ENCODE measurements at places on chromosomes 1 and 21.

- DNase-seq, result peak; percentile 84
Measured at GRCh38 chr1:93681101-93681988, at the start of gene BCAR3. Gene BCAR3 (minus strand): TSS chr1:93681837. CDS start chr1:93674930, 6,907 bp downstream.

GRCh38 chr1:185971688-185972087 is 237.5 kb downstream of the HMCN1 start:
- peak; percentile 24 for DNase-seq

GRCh38 chr1:226823643-226824042 is 46.8 kb upstream of the PSEN2 start:
- no peak for DNase-seq

- DNase-seq, result peak; percentile 82
Measured at GRCh38 chr21:45570826-45571601, 28.8 kb upstream of the SLC19A1 start.

GRCh38 chr1:231601824-231602672 is 24.5 kb upstream of the DISC1 start:
- no peak for DNase-seq

GRCh38 chr1:192763756-192764155 is 45.1 kb upstream of the RGS2 start:
- DNase-seq, result peak; percentile 68

GRCh38 chr1:118012515-118013124 is 83.1 kb downstream of the WDR3 start:
- no peak for DNase-seq

DNA sequence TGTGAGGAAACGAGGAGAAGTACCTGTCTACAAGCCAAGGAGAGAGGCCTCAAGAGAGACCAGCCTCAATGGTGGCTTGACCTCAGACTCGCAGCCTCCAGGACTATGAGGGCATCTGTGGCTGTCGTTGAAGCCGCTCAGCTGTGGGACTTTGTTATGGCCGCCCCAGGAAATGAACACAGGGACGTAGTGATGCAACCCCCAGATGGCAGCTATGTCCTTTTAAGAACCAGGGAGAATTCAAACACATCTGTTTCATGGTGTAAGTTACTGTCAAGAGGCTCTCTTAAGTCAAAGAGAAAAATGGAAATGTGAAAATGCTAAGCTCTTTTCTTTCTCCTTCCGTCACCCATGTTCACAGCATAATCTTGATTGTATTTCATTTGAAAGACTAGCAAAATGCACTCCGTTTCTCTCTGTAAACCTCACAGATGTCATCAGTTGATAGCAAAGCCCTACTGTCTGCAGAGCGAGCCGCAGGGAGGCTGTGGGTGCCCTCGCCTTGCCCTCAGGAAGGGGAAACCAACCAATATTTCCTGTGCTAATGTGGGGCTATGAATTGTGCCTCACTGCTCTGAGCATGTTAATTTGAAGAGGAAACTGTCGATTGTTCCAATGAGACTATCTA is 21.3 kb downstream of the UBASH3A start:
- DNase-seq, result no peak

- no peak for DNase-seq
Measured at GRCh38 chr1:13873032-13873431, 173.0 kb downstream of the PRDM2 start.

DNA sequence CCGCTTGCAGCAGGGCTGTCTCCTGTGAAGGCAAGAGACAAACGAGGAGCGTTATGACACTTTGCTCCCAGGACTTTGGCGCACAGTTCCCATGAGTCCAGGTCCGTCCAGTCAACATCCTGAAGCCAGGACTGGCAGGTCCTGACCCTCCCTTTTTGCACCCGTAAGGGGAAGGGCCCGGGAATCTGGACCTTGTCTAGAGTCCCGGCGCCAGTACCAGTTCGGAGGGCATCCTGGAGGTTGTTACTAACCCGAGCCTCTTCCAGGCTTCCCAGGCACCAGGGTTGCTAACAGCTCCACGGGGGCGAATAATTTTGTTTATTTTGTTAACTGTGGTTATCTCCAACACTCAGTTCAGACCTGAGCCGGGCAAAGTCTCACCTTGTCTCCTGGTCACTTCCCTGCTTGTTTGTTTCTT is 682 bp upstream of the RWDD3 start:
- DNase-seq, result no peak

DNA sequence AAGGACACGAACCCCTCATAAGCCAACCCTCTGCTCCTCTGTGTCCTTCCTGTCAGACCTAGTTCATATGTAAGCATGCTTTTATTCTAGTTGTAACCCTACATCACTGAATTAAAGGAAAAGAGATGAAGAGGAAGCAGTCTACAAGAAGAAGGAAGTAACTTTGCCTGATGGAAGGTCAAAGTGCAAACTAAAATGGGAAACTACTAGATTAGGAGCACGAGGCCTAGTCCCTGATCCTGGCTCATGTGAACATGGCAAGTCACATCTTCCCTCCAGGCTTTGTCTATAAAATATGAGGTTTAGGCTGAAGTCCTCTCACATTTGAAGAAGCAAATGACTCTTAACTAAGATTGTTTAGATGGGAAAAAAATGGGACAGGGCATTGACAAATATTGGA is 13.2 kb downstream of the ZMYND12 start:
- no peak for DNase-seq

DNA sequence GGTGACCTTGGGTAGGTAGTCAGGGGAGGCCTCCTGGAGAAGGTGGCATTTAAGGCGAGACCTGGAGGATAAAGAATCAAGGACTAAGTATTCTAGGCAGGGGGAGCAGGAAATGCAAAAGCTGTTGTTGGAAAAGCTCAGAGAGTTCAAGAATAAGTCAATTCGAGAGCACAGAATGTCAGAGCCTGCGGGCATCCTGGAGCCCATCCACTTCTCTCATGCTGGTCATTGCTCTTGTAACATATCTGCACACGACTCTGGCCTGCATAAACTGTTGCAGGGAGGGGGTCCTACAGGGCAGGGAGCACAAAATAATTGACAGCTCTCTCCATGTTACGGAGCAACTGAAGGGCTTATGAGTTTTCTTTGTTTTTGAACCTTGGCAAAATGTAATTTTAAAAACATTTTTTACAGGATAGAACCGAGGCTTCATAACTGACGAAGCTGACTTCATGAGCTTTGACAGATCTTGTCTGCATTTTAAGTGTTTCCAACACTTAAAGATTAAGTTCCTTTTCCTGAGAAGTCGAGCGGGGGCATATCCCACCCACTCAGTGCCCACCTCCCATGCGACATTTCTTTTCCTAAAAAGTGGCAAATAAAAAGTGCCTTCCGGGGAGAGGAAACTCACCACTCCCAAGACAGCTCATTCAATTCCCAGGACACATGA is 4.2 kb downstream of the PLA2G5 start:
- DNase-seq, result no peak

- no peak for DNase-seq
Measured at GRCh38 chr21:43771698-43772424, 4.2 kb downstream of the CSTB start.

DNA sequence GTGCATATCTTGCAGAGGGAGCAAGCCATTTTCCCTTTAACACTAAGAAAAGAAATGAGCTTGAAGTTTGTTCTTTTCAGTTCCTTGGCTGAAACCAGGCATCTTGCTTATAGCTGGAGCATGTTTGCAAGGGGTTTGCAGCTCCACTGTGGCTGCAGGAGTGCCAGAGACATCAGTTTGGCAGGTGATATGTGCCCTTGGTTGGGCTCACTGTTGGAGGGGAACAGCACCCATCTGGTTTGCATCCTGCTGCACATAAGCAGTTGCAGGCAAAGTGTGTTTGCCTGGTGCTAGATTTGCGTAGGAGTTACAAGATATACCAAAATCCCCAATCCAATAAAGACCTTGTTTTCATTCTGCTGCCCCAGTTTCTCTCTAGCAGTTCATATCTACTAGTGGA is 47.8 kb upstream of the IKBKE start:
- DNase-seq, result no peak

GRCh38 chr1:23452011-23452411 is 27.5 kb upstream of the TCEA3 start:
- no peak for DNase-seq

GRCh38 chr1:3729594-3730542 is 22.4 kb upstream of the CCDC27 start:
- DNase-seq, result no peak

GRCh38 chr1:214854126-214854875 is 228.2 kb upstream of the KCNK2 start:
- peak; percentile 51 for DNase-seq

- DNase-seq, result no peak
Measured at GRCh38 chr21:36932161-36932816, 34.2 kb downstream of the HLCS start.

DNA sequence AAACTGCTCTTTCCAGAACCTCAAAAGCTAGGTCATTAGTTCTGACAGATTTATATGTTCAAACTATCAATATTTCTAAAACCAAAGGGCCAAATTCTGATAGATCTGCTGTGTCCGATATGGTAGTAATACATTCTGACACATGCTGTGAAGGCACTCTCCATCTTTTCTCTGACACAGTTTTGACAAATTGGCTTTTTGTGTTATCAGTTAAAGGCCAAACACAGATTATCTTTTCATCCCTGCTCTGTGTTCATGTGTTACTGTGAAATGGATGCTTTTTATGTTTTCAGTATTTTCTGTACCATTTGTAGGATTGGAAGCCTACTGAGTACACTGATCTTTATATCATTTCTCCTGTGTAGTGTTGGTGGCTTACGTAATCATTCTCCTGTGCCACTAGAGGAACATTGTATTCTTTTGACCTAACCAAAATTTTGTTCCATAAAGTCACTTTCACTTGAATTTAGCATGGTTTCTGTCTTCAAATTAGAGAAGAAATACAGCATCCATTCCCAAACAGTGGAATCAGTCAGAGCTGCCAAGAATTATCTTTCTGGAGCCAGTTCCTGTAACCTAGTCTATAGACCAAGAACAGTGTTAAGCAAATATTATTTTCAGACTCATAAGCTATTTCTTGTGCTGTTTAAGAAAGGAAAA is 137.2 kb downstream of the ADGRL2 start:
- DNase-seq, result no peak

- no peak for DNase-seq
Measured at GRCh38 chr1:67336157-67336556, 28.5 kb downstream of the IL12RB2 start.

DNA sequence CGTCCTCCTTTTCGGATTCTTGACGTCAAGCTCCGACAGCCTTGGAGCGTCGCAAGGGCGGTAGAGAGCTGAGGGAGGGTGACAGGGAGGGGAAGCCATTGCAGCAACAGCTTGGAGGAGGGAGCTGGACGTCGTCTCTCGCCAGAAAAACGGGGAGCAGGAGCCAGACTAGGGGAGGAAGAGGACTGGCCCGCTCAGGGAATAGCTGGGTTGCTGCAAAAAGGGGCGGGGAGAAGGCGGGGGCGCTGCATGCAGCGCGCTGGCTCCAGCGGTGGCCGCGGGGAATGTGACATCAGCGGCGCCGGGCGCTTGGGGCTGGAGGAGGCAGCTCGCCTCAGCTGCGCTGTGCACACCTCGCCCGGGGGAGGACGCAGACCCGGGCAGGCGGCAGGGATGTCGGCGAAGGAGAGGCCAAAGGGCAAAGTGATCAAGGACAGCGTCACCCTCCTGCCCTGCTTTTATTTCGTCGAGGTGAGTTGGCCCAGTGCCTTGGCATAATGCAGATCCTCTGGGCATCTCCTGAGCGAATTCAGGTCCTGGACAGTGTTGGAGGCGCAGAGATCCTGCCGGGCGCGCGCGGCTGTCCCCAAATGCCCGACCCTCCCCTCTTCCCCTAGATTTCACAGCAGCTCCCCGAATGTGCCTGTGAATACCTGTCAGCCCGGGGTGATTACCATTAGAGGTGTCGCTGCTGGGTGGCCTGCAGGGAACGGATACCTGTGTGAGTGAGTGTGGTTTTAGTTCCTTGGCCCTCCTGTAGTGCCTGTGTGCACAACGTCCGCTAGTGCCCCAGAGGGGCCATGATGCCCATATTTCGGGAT is at the start of gene PLPPR4:
Gene PLPPR4, plus strand, starts transcription at position 292 of the 821 bp plus-strand sequence. Its CDS starts 102 bp downstream, at position 394.
- peak; percentile 65 for DNase-seq

- no peak for DNase-seq
Measured at GRCh38 chr1:199751506-199751905, 276.0 kb upstream of the NR5A2 start.

- no peak for DNase-seq
Measured at GRCh38 chr1:116738673-116739370, 15.4 kb upstream of the CD2 start.

DNA sequence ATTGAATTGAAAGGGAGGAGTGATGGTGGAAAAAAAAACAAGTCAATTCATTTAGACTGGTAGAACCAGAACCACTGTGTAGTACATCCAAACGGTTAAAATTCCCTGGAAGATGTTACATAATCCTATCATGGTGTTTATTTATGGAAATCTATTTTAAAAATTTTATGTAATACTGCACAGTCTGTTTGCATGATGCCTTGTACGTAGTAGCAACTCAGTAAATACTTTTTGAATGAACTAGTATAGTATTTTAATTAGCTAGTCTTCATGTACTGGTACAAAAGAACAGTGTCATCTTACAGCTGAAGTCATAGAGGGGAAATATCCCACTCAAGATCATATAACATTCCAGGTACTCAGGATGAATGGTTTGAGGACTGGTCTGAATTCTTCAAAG is 27.0 kb upstream of the IER5 start:
- DNase-seq, result no peak

DNA sequence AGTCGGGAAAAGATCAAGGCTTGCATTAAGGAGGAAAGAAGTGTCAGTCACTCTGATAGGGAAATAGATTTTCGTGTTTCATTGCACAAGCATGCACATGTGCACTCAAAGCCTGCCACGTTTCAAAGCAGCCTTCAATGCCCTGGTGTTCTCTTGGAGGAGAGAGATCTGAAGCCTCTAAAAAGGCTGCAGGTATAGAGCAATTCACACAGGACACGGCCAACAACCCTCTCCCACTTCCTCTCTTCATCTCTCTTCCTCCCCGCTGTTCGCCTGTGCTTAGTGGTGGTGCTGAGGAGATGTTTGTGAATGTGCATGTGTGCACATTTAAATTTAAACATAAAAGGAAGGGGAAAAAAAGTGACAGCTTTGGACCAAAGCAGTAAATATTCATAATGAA is 117.7 kb downstream of the NUF2 start:
- DNase-seq, result no peak

GRCh38 chr1:44826375-44827196 is 16.5 kb downstream of the PTCH2 start:
- no peak for DNase-seq

DNA sequence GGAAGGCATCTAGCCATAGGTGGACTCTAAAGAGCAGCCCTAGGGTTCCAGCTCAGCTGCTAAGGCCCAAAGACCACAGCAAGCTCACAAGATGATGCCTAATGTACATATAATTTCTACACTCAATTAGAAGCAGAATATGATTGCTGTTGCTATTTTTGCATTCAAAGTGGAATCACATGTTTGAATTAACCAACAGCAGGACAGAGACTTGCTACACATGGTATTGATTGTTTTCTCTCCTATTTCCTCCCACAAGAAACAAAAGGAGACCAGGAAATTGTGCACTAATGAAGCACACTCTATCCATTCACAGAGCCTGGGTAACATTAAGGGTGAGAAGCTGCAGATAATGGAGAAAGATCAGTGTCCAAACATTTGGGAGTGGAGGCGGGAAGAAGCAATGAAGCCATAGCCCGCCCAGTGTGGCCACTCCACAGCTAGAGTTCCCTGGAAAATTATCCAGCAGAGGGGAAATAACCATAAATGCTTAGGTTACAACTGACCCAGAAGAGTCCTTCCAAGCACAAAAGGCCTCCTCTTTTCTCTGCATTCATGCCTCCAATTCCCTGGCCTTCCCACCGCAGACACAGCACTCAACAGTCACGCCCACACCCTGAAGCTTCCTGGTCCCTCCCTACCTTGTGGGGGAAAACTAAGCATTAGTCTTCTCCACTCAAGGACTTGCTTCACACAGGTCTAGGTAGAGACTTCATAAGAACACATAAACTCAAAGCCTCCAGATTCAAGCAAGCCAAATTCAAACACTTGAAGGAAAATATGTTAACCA is 7.5 kb downstream of the CNN3 start:
- DNase-seq, result no peak
